ENCODE measurements at places on chromosomes 6 and 20. TPM values are rescaled to one million over a fixed set of nuclear protein-coding genes. Genes with fewer than 3 reads are reported as not detected.

DNA sequence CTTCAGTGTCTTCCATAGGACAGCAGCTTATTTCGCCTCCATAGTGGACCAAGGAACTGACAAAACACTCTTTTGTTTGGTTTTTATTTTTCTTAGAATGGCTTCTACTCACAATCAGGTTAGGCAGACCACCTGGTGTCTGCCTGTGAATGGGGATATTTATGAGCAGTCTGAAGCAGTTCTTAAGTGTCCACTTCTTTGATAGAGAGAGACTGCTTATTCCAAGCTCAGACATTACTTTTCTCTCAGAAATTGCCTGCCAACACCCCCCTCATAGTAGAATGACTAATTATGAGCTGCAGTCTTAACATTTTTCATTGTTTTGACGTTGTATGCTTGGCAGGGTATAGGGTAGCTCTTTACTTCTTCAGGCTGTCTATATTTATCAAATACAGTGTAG, 174.7 kb downstream of the ZFAND3 start:
- DNase-seq, result peak; percentile 18

GRCh38 chr6:148561629-148562028, 185.2 kb upstream of the UST start:
- no peak for DNase-seq

- DNase-seq, result peak; percentile 89
Observed at GRCh38 chr6:81895511-81896185, 143.2 kb upstream of the TENT5A start.

- DNase-seq, result no peak
Observed at GRCh38 chr6:150622476-150622875, 22.8 kb downstream of the PLEKHG1 start.

GRCh38 chr6:165973473-165973872, 194.2 kb downstream of the TBXT start:
- no peak for DNase-seq

GRCh38 chr6:14726816-14727493, 518.9 kb upstream of the JARID2 start:
- no peak for DNase-seq

DNA sequence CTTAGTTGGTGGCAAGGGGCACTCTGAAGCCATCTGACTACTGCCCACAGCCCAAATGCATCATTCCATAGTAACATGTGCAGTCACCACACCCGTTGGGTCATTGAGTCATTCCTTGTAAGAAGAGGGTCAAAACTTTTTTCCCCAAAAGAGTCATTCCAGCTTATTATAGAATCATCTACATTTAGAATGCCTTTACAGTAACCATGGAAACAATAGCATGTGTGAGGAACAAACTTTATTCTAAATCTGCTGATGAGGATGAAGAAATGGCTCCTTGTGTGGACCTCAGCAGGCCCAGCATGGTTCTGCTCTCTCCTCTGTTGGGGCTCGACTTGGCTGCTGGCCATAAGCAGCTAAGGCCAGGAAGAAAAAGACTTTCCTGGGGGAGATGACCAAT, 111.2 kb upstream of the PTPRT start:
- no peak for DNase-seq

DNA sequence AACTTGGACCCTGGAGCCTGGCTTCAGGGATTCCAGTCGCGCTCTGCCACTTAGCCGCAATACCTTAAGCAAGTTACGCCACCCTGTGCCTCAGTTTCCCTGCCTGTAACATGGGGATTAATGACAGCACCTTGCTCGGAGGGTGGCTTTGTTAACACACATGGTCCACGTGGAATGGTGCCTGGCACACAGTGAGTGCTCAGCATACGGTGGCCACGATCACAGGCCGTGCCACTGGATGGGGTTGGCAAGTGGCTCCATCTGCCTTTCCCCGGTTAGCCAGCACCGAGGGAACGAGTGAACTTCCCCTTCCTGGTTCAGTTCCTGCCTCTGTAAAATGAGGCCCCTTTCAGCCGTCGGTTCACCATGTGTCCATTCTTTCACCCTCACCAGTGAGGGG, 17.2 kb downstream of the C6orf132 start:
- no peak for DNase-seq

GRCh38 chr6:56756791-56757587, 114.3 kb upstream of the DST start:
- no peak for DNase-seq

DNA sequence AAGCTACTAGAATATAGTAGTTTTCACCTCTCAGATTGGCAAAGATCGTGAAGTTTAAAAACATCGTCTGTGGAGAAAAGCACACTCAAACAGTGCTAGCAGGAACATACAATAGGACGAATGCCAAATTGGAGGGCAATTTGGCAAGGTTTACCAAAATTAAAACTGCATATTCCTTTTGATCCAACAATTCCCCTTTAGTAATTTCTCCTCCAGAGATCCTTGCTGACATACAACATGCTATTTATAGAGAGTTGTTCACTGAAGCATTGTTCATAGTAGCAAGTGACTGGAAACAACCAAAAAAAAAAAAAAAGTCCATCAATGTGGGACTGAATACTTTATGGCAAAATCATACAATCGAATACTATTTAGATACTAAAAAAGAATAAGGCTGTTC, 202.2 kb downstream of the ATXN1 start:
- no peak for DNase-seq

- no peak for DNase-seq
Observed at GRCh38 chr6:109788687-109789086, 97.6 kb downstream of the FIG4 start.

- no peak for DNase-seq
Observed at GRCh38 chr6:111958534-111958933, 85.3 kb upstream of the FYN start.

- no peak for DNase-seq
Observed at GRCh38 chr20:63325021-63325471, 32.1 kb downstream of the COL20A1 start.

DNA sequence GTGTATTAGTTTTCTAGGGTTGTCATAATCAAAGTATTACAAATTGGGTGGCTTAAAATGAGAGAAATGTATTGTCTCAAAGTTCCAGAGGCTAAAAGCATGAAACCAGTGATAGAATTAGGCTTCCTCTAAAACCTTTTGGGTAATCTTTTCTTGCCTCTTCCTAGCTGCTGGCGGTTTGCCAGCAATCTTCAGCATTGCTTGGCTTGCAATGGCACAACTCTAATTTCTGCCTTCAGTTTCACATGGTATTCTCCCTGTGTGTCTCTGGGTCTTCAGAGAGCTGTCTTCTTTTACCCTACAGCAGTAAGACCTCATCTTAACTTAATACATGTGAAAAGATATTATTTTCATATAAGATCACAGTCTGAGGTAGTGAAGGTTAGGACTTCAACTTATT, 479.1 kb upstream of the GJE1 start:
- no peak for DNase-seq

DNA sequence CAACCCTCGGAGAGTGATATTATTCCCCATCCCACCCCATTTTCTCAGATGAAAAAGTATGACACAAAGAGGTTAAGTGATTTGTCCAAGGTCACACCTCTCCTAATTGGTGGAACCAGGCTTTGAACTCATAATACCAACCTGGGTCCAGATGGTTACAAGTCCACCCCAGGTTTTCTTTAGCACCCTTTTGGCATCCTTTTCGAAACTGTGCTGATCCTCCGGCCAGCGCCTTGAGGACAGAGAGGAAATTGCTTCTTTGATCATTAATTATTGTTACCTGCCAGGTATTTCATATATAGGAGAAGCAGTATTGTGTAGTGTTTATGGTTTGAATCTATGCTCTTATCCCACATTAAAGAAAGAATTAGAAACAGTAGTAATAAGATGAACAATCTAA, 29.3 kb upstream of the PDYN start:
- DNase-seq, result no peak

- peak; percentile 6 for DNase-seq
Observed at GRCh38 chr6:101824551-101825345, 431.2 kb downstream of the GRIK2 start.

DNA sequence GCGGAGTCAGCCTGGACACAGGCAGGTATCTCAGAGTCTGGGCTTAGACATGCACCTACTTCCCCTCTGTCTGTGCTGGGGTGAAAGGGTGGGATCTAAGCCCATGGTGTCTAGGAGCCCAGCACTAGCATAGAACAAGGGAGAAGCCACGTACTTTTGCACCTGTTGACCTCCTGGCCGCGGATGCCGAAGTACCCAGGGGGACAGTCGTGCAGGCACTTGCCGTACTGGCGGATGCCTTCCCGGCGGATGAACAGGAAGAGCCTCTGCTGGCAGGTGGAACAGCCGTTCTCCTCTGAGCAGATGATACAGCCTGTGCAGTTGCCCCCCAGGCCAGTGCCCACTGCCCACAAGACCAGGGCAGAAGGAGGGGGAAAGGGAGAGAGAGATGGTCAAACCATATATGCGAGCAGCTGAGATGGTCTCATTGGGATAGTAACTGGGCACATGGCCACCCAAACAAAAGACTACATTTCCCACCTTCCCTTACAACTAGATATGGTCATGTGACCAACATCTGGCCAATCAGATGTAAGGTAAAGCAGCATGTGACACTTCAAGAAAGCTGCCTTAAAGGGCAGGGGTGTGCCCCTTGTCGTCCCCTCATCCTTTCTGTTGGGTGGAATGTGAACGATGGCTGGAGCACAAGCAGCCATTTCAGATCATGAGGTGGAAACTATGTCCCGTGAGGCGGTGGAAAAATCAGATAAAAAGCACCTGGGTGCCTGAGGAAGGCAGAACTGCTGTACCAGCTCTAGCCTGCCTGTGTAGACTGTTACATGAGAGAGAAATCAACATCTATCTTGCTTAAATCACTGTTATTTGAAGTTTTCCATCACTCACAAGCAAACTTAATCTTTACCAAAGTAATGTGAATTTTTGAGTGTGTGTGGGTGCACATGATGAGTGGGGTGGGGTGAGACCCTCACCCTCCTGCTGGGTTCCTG, 34.0 kb downstream of the RSPO4 start:
- peak; percentile 4 for DNase-seq

DNA sequence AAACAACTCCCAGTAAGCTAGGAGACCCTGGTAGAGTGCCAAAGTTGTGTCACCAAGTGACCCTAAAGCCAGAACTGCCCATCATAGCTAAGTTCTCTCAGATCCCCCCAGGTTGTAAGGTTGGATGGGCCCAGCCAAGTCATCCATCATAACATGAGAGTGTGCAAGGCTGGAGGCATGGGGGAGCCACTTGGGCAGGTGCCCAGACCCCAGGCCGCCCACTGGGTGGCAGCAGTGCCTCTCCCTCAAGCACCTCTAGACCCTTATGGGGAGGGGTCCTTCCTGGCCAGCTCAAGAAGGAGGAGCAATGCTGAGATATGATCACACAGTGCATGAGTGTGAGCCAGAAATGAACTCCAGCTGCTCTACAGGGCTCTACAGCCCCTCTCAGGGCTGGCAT, 154.5 kb downstream of the MYLK4 start:
- DNase-seq, result no peak

DNA sequence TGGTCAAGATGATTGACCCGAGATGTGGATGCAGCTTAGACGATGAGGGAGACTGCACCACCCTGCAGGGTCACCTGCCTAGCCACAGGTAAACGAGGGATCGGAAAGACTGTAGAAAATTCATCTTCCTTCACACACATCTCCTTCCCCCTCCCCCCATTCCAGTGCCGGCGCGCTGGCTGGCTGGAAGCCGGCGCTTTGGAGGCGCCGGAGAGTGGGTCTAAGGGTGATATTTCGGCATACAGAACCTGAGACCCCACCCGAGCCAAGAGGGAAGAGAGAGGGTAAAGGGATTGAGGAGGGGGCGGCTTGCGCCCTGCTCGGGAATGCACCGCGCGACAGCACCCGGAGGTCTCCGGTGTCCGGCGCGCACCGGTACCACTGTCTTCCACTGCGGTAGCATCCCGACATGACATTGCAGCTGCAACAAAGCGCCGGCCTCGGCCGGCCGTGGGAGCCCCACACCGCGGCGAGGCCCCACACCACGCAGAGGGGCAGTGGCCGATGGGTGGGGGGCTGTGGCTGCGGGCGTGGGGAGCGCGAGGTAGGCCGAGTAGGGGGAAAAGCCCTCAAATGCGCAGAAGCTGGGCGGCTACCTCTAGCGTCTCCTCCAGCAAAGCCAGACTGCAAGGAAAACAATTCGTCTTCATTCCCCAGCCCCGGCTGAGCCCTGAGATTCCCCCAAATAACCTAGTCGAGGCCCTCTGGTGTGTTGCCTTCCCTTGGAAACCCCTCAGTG, 984 bp downstream of the TNFRSF21 start:
- no peak for DNase-seq

DNA sequence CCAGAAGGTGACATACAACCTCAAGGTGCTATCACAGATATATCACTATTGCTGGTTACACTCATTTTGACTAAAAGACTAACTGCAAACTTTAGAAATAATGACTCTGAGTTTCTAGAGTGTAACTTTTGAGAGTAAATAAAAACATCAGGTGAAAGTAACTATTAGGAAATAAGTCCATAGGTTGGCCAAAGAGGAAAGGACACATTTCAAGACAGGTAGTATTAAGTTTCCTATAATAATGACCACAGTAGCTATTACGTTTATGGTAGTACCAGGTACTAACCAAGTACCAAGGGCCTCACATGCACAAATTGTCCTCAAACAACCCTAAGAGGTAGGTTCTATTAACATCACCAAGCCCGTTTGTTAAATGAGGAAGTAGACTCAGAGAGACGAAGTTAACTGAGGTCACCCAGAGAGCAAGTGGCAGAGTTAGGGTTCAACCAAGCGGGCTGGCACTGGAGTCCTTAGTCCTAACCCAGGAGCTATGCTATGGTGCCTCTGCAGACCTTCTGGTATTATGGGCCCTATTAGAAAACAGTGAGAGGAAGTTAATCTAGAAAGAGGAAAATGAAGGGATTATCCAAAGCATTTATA, 36.8 kb downstream of the HEBP2 start:
- no peak for DNase-seq

DNA sequence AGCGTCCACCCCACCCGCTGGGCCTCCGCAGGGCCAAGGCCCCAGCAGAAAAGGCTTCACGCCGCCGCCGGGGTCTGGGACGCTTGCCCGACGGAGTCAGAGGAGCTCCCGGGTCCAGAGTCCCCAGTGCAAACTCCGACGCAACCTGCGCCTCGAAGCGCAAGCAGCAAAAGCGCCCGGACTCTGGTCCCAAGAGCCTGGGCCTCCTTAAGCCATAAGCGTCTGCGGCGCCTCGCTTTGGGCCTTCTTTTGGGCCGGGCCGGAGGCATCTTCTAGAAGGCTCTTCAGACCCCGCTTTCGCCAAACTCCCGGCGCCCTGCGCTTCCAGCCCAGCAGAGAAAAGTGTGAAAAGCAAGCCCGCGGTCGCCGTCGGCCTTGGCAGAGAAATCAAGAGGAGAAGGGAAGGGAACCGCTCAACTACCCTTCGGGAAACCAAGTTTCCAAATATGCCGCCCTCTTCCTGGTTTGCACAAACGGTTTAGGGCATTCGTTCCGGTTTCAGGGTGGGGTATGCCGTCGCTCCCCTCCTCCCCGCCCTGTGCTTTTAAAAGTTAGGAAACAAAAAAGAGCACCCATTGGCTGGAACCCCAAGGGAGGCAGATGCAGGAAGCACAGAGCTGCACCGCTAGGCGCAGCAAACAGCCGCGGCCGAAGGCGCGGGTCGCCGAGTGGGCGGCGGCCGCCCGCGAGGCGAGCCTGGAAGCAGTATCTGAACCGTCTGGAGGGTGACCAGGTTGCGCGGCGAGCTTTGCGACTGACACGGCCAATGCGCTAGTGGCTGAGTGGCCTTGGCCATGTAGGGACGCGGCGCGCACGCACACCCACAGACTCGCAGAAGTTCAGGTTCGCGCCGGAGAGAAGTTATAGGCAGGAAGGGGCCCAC, 1.2 kb downstream of the TBX18 start:
- peak; percentile 49 for DNase-seq

The MOG gene
- not detected for total RNA-seq

The EDN3 gene
- total RNA-seq, result not detected

The DLK2 gene
- 1.3 TPM for total RNA-seq

The SPTLC3 gene
- total RNA-seq, result 4.2 TPM

The CST4 gene
- total RNA-seq, result not detected

The EPHA7 gene
- total RNA-seq, result 0.87 TPM

The TOX2 gene
- total RNA-seq, result not detected

The ASCC3 gene
- 102 TPM for total RNA-seq

The GPSM3 gene
- 0.40 TPM for total RNA-seq

Data from renal cortical epithelial cell (primary cell).